ENCODE measurements at places on chromosomes 1 and 21.
A peak's percentile ranks its signal among the peaks of the same experiment; 100 is the strongest.

- no peak for DNase-seq
These were observed 819 bp downstream of the PYHIN1 start for GRCh38 chr1:158932171-158932570.

GRCh38 chr1:151620286-151620685 is 8.4 kb downstream of the SNX27 start:
- DNase-seq = no peak

DNA sequence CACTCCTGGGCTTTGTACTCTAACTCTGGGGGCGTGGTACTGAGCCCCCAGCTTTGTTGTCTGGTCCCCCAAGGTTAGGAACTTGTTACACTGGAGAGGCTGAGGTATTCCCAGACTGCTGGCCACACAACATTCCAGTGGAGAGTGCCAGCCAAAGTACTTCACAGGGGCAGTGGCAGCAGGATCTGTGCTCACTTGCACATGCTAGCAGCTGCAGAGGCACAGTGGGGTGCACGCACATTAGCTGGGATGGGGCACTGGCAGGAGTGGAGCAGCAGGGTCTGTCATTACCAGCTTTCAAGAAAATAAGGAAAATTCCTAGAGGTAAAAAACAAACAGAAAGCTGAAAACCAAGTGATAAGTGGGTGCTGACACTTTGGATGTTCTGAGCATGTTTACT is 31.0 kb downstream of the ZNF691 start:
- no peak for DNase-seq

GRCh38 chr1:203649999-203650836 is 23.6 kb downstream of the ATP2B4 start:
- peak; percentile 85 for DNase-seq

DNA sequence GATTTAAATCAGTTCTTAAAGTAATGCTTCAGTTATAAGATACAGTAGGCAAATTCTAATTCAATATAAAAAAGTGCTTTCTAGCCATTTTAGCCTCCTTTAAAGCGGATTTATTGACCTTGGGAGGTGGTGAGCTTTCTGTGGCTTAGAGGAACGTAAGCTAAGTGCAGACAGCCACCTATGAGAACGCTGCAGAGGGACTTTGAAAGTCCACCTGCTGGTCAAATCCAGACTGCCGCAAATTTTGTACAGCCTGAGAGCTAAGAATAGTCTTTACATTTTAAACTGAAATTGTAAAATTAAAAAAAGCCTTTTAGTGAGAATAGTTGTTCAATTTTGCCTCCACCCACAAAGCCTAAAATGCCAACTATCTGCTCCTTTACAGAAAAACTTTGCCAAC is 67.0 kb upstream of the SSX2IP start:
- no peak for DNase-seq

- DNase-seq = no peak
These were observed 10.4 kb downstream of the PRR9 start for GRCh38 chr1:153227810-153228209.

DNA sequence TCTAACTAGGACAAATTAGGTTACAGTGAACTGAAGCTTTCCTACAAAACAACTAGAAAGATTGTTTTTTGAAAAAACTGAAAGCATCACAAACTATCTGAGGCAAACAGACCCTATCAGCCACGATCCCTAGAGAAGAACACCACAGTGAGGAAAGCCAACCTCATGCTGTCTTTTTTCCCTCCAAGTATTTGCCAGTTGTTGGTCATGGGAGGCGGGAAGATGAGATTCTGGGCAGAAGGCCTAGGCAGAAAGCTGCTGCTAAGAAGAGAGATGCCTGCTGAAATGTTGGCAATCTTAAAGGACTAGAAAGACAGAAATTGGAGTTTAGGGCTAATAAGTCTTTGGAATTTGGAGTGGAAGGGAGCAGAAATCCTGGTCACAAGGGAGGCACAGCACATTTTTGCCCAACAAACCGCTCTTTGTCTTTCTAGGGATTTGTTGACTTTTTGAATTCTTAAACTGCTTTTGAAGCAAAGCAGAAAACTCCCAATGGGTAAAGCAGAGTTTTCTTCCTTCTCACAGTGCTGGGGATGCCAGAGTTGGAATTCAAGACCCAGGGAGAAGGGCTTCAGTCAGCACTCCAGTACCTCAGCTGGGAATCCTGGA is 83.9 kb downstream of the MT1HL1 start:
- DNase-seq = no peak

Data from erythroblast (primary cell).